ENCODE measurements at places on chromosomes 2 and 18.

DNA sequence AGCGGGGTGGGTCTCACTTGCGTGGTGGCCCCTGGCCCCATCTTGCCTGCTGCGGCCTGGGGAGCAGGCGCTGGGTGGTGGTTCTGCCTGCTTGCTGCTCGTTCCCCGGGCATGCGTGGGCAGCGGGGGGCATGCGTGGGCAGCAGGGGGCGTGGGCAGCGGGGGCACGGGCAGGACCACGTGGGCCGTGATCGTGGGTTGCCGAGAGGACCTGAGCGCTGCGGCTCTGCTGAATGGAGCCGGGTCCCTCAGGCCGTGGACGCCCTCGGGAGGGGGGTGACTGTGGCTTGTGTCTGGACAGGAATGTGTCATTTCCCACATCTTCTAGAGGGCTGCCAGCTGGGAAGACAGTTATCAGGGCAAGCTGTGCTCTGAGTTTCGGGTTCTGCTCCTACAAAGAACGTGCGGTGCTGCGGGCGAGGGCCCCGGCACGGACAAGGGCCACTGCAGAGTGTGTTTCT is 8.3 kb upstream of the GAL3ST2 start:
- DNase-seq: no peak

- no peak for DNase-seq
Measured at GRCh38 chr2:66121946-66122345, 313.0 kb upstream of the MEIS1 start.

- no peak for DNase-seq
Measured at GRCh38 chr2:2570871-2571270, 239.8 kb upstream of the MYT1L start.

DNA sequence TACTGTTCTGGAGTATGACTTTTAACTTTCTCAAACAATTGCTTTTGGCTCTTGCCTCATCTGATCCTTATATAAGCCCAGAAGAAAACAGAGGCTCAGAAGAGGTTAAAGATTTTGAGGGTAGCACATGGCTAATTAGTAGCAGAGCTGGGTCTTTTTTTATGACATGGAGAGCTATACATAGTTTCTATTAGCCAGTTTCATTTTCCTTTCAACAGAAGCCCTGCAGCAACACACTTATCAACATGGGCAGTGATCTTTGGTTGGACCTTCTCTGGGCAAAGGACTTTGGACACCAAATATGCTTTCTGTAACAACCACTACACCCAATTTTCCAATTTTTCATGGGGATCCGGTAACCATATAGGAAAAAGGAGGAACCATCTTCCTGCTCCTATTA is 64.9 kb downstream of the NCKAP5 start:
- no peak for DNase-seq

GRCh38 chr2:73983322-73984202 is 1.1 kb upstream of the TET3 start:
- DNase-seq: peak; percentile 65

GRCh38 chr2:40243581-40244187 is 208.2 kb downstream of the SLC8A1 start:
- no peak for DNase-seq

GRCh38 chr18:58348517-58348916 is 280.4 kb downstream of the ALPK2 start:
- no peak for DNase-seq

DNA sequence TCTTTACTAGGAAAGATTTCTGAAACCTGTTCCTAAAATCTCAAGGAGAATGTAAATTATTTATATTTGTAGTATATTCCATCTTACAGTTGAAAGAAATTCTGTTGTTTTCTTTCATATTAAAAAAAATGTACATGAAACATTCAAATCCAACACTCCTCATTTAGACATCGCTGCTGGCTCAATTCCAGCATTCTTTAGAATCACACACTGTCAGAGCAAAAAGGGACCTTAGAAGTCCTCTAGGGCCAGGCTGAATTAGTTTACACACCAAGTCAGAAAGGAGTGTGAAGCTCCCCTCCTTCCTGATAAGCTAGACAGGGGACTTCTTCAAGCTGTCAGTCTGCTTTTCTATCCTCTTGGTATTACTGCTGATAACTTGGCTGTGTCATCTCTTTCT is 158.6 kb upstream of the LTBP1 start:
- DNase-seq: no peak

GRCh38 chr2:16661526-16661925 is 4.1 kb downstream of the CYRIA start:
- no peak for DNase-seq

GRCh38 chr2:48189552-48190228 is 283.4 kb upstream of the FBXO11 start:
- DNase-seq: no peak

- DNase-seq: no peak
Measured at GRCh38 chr2:726169-726568, 49.0 kb upstream of the TMEM18 start.

GRCh38 chr2:44247924-44248323 is 27.4 kb upstream of the SLC3A1 start:
- DNase-seq: peak; percentile 26

GRCh38 chr2:55743583-55743982 is 49.9 kb upstream of the PNPT1 start:
- no peak for DNase-seq

GRCh38 chr2:135657806-135658582 is 83.7 kb upstream of the UBXN4 start:
- no peak for DNase-seq

GRCh38 chr2:167275046-167275445 is 386.8 kb downstream of the XIRP2 start:
- DNase-seq: peak; percentile 18

DNA sequence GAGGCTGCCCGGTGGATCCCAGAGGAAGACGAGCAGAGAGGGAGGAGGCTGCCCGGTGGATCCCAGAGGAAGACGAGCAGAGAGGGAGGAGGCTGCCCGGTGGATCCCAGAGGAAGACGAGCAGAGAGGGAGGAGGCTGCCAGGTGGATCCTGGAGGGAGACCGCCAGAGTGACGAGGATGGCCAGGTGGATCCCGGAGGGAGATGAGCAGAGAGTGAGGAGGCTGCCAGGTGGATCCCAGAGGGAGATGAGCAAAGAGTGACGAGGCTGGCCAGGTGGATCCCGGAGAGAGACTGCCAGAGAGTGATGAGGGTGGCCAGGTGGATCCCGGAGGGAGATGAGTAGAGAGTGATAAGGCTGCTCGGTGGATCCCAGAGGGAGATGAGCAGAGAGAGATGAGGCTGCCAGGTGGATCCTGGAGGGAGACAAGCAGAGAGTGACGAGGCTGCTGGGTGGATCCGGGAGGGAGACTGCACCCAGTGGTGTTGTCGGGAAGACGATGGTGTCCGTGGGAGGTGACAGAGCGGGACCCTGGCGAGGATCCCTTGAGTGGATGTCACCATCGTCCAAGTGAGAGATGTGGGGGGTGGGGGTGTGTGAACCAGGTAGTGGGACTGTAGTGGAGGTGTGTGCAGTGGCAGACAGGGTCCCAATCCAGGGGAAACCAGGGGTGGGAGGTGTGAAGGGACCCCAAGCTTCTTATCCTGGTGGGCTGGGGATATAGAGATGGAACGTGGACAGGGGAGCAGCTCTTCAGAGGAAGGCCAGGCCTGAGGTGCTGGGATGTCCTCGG is 22.3 kb downstream of the DCDC2C start:
- no peak for DNase-seq

- DNase-seq: no peak
Measured at GRCh38 chr2:144630459-144631215, 110.7 kb upstream of the ZEB2 start.

DNA sequence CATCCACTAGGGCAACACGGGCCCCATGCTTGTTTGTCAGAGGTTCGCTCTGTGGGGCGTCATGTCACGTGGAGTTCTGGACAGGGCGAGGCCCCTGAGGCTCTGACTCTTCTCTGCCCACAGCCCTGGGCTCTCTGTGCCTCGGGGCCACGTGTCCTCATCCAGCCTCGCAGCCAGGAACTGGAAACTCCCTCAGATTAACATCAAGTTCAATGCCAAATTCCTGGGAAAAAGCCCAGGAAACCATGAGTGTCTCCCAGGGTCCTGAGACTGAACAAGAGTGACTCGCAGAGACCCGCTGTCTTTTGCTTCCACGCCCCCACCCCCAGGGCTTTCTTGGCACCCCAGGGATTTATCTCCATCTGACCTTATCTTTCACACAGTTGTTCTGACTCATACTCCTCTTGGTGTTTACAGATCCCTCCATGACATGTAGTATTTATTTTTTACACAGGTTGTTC is 174.0 kb upstream of the PIEZO2 start:
- DNase-seq: peak; percentile 9

DNA sequence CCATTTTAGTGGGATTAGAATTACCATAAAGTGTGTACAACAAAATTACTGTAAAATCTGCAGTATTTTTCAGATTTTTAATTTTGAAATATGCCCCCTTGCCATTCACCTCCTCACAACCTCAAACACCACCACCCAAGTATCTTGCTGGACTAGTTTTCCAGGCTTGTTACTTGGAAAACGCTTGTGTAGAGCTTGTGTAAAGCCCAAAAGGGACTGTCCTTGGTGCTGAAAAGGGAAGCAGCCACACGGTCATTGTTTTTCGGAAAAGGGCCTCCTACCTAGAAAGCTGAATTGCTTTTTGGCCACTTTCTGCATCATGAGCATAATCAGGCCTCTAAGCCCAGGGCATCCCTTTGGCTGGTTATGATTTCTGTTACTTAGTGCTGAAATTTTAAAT is 563.4 kb downstream of the LRRTM4 start:
- peak; percentile 62 for DNase-seq

DNA sequence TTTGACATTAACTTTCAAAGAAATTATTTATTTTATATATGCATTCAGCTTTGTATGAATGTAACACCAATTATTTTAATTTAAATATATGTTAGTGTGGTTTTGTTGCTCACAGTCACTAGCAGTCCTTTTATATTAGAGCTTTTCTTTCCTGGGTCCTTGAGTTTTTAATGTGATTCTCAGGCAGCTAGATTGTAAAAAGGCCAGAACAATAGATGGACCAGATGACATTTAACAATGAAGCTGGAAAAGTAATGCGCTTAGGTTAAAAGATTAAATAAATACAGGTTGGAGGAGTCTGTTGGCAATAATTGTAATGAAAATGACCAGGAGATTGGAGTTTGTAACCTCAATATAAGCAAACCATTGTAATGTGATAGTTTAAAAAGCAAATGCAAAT is 171.1 kb downstream of the FTCDNL1 start:
- no peak for DNase-seq

GRCh38 chr18:24989760-24990593 is 362.0 kb downstream of the ZNF521 start:
- peak; percentile 15 for DNase-seq

DNA sequence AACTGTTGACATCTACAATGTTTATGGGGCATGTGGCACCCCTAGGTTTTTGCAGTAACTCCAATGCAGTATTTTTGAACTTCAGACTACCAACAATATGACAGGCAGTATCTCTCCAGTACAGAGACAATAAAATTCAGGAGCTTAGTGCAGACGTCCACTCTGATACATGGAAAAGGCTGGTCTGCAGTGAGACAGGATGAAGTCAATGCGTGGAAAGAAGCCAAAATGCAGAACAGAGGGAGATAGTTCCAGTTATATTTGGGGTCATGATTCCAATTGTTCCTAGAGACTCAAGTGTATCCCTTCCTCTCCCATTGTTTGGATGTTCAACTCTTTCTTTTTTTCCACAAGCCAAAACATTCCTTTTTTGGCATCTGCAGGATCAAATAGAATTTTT is 18.7 kb upstream of the SMAD2 start:
- DNase-seq: no peak

GRCh38 chr2:144146876-144147275 is 373.0 kb downstream of the ZEB2 start:
- DNase-seq: no peak

DNA sequence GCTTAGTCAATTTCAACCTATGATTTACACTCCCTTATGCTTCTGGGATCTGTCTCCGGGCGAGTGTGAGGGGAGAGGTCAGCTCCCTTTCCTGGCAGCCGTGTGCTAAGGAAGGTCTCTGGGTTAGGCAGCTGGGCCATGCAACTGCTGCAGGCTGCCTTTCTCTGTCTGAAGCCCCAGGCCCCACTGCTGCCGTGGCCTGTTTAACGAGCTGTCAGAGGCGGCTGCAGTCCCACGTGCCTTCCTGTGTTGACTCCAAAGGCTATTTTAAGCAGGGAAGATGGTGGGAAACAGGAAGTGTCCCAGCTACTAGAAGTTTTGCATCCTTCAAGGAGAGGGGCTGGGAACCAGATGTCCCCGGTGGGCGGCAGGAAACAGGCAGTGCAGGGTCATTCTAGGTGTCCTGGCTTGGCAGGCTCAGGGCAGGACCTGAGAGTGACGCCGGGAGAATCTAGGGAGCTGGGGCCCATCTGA is 186.4 kb downstream of the TNS1 start:
- DNase-seq: no peak

- no peak for DNase-seq
Measured at GRCh38 chr18:57523171-57523956, 63.1 kb downstream of the FECH start.

- no peak for DNase-seq
Measured at GRCh38 chr18:55552526-55553189, 35.3 kb downstream of the TCF4 start.

DNA sequence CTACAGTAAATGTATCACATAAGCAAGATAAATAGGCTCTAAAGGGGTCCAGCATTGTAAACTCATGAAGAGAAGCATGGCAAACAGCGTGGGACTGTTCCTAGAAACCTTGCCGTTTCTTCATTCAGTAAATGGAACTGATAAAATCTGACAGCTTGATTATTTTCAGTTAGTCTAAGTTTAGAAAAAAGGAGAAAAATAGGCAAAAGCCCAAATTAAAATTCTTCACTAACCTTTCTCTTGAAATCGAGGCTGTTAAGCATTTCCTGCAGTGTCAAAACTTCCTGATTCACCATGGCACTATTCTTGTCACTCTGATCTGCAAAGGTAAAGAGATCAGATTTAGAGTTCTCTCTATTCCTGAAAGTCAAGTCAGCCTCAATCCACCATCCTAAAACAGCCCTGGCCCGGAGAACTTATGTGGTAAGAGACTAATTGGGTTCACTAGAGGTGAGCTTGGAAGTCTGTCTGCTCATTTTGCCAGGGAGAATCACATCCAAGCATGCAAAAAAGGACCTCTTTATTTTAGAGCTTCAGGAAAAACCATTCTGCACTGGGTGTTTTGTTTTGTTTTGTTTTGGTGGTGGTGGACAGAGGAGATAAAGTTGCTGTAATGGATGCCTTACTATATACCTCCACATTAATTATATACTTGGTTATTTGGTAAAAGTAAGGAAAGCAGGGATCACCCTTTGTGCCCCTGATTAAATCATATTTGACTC is 52.4 kb upstream of the STAT1 start:
- no peak for DNase-seq

DNA sequence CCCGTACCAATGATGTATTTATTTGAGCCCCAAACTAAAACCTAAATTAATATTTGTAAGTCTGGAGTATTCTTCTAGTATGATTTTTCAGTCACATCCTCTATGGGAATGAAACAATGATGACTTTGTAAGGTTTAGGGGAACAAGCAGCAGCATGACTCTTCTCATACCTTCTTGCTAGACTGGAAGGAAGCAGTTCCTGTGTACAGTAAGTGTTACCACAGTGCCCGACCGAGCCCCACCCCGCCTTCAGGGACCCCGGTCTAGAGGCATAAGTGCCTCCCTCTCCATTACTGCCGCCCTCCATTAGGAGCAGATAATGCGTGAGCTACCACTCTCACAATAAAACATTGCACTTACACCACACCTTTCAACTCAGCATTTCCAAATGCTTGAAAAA is 599.3 kb downstream of the ARHGAP15 start:
- no peak for DNase-seq

GRCh38 chr18:38966841-38967240 is 1401.2 kb upstream of the CELF4 start:
- no peak for DNase-seq
